Inflammatory macrophage (primary cell): ENCODE measurements at places on chromosomes 7 and 10.

- DNase-seq = no peak
Observed at GRCh38 chr10:97464226-97464625, 18.3 kb downstream of the ZDHHC16 start.

GRCh38 chr10:124090601-124091209 is 2.7 kb downstream of the CHST15 start:
- DNase-seq = no peak

- no peak for DNase-seq
Observed at GRCh38 chr10:4093438-4093837, 308.4 kb upstream of the KLF6 start.

- no peak for DNase-seq
Observed at GRCh38 chr10:79065853-79066252, 2.9 kb upstream of the ZMIZ1 start.

GRCh38 chr10:43372765-43373361 is 1.4 kb downstream of the FXYD4 start:
- DNase-seq = no peak

- DNase-seq = no peak
Observed at GRCh38 chr10:124560377-124561105, 98.9 kb downstream of the LHPP start.

DNA sequence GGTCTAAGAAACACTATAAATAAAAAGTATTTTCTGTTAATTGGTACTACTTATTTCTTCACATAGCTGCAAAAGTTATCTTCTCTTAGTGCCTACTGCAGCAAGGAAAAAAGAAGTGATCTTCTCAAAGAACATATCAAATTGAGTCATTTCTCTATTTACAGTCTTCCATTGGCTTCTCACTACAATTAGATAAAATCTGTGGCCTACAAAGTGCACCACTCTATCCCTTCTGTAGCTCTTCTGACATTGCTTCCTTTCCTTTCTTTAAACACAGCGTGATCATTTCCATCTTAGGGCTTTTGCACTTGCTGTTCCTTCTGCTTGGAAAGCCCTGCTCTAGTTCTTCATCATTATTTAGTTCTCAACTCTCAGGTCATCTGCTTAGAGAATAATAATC is 44.7 kb downstream of the MXI1 start:
- no peak for DNase-seq

GRCh38 chr7:55898287-55898686 is 11.0 kb downstream of the ZNF713 start:
- DNase-seq = no peak

DNA sequence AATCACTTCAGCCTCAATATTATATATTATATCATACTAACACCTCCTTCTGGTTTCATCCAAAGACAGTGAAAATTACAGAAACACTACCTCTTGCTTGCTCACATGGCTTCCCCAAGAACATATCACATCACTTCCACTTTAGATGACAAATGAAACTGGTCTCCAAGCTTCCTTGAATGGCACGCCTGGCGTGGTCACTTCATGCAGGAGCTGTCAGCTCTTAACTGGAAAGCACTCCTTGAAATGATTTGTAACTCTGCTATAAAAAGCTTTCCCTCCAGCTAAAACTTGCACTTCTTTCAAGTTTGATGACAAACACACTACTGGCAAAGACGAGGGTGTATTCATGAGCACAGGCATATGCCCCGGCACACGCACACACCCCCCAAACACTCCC is 84.1 kb upstream of the INHBA start:
- DNase-seq = peak; percentile 74

- DNase-seq = no peak
Observed at GRCh38 chr7:883055-884021, 7.0 kb downstream of the GET4 start.
